ENCODE measurements at places on chromosomes 4 and X.

- no peak for DNase-seq
These were observed 1210.6 kb downstream of the C4orf33 start for GRCh38 chr4:130306566-130306965.

GRCh38 chr4:47373709-47374108, 89.8 kb downstream of the COMMD8 start:
- DNase-seq = no peak

- no peak for DNase-seq
These were observed 216.9 kb upstream of the S100G start for GRCh38 chrX:16433021-16433420.

GRCh38 chr4:98778206-98778605, 119.8 kb upstream of the TSPAN5 start:
- DNase-seq = no peak

DNA sequence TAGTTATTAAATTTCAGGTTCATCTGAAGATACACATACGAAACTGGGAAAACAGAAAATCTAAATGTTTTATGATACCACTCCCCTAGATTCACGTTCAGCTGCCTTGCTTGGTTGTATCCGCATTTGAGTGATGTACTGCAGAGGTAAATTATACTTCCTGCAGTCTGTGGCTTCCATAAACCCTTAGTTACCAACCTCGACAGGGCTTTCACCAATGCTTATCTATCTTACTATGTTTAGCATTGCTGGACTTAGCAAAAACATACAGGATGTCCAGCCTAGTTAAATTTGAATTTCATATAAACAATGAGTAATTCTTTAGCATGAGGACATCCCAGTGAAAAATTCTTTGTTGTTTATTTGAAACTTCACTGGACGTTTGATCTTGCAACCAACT, 108.8 kb downstream of the TMA16 start:
- DNase-seq = no peak

DNA sequence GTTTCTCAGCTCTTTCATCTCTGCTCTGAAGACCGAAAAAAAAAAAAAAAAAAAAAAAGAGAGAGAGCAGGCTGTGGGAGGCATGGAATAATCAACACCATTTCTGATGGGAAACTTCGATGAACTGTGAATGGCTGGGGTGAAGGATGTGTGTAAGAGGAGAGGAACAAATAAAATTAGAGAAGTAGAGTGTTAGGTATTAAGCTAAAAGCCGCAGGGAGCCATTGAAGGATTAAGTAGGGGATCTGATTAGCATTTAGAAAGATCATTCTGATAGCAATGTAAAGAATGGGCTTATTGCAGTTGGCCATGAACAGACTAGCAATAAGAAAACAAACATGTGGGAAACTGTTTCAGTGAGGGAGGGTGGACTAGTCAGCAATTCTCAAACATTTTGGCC, 33.6 kb upstream of the JADE1 start:
- DNase-seq = no peak

DNA sequence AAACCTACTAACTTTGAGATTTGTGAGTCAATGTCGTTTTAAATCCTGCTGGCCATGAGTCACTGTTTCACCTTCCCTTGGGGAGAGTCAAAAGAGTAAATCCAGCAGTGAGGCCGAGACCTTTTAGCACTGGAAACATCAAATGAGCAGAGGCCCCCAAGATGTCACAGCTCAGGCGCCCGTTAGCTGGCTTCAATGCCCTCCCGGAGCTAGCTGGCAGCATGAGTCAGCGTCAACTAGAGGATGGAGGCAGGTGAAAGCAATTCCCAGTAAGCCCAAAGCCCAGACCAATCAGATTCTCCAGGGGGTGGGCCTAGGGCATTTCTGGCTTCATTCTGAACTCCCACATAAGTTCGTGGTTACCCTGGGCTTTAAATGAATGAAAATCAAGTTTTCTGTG, 170.9 kb downstream of the CLCN4 start:
- no peak for DNase-seq

- DNase-seq = peak; percentile 89
These were observed at the start of gene UBE2D3 for GRCh38 chr4:102826890-102827673. UBE2D3 (minus strand) TSS chr4:102827551; CDS start chr4:102826508, 1,043 bp downstream.

GRCh38 chr4:181517491-181517890, 725.7 kb upstream of the TENM3 start:
- no peak for DNase-seq

DNA sequence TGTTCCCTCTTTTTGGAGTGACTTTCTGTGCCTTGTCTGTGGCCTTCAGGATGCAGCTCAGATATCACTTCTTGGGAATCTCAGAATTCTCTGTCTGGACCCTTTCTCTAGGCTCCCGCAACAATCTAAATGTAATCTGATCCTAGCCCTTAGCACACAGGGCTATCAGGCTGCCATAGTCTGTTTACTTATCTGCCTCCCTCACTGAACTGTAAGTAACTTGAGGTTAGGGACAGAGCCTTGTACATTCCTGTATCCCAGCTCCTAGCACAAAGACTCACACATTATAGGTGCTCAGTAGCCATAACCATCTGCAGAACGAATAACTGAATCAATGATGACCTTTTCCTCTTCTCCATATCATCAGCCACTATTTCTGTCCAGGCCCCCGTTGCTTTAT, 69.5 kb downstream of the RTL9 start:
- DNase-seq = no peak

DNA sequence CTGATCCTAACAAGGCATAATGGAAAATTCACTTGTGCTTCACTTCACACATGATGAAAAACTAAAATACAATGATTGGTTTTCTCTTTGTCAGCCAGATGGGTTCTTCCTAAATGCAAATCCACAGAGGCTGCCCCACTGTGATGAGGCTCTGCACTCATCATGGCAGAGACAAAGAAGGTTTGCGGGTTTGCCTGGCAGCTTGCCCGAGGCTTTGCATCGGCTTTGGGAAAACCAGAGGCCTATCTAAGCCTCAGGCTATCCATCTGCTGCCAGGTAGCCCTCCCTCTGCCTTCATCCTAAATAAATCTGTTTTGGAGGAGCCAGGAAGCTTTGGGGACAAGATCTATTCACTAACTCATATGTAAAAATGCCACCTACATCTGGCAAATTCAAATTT, 244.2 kb downstream of the PACRGL start:
- no peak for DNase-seq

DNA sequence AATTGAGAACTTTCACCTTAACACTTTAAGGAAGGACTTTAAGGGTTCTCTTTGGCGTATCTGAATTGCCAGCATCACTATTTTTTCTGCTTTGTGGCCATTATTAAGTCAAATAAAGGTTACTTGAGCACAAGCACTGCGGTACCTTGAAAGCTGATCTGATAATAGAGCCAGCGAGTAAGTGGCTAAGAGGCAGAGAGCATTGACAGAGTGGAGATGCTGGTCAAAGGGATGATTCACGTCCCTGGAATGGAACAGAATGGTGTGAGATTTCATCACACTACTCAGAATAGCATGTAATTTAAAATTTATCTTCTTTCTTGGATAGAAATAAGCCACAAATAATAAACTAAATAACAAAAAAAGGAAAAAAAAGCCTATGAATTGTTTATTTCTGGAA, 57.1 kb upstream of the NPFFR2 start:
- DNase-seq = no peak

DNA sequence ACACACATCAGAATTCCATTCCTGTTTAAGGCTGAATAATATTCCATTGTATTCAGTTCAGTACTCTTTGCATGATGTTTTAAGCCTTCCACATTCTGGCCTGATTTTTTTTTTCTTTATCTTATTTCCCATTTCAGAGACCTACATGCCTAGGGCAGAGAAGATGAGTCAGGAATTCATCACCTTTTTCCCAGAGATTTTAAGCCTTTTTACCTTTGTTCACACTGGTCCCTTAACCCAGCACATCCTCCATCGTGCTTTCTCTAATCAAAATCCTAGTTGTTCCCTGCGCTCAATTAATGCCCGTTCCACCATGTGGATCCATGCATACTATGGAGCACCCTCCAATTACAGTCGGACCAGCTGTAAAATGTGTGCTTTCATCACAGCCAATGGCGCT, 245.1 kb downstream of the DHX15 start:
- DNase-seq = no peak

DNA sequence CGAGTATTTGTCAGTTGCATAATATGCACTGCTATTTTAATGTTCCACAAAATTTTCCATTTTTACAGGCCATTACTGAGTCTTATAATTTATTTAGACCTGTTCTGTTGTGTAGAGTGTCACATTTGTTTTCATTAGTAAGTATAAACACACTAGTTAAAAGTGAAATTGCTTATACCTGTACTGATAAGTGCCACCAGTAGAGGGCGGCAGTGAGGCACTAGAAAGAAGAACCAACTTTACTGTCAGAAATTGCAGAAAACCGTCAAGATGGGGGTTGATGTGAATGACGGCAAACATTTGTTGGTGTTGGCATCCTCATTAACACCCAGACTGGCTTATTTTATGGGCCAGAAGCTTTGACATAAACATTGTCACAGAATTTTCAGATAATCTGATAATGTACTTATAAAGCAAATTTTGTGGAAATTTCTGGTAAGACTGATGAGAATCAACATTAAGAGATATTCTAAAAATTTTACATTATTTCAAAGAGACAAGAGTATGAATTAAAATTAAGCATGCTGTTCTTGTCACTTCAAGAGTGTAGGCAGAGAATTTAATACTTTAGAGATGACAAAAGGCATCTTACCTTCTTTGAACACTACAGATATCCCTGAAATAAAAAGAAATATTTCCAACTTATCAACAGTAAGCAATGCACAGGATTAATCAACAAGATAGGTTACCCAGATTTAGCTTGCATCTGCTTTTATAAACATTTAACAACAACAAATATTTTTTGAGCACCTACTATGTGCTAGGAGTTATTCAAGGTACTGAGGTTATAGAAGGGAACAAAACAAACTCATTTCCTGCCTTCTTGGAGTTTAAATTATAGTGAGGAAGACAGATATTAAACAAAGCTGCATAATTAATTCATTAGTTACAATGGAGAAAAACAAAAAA, 24.9 kb downstream of the ALPK1 start:
- peak; percentile 35 for DNase-seq

GRCh38 chrX:132742246-132742645, 216.2 kb downstream of the HS6ST2 start:
- no peak for DNase-seq

- DNase-seq = no peak
These were observed 43.1 kb downstream of the ATG4A start for GRCh38 chrX:108134724-108135123.

GRCh38 chrX:50161127-50161526, 39.7 kb downstream of the AKAP4 start:
- no peak for DNase-seq

DNA sequence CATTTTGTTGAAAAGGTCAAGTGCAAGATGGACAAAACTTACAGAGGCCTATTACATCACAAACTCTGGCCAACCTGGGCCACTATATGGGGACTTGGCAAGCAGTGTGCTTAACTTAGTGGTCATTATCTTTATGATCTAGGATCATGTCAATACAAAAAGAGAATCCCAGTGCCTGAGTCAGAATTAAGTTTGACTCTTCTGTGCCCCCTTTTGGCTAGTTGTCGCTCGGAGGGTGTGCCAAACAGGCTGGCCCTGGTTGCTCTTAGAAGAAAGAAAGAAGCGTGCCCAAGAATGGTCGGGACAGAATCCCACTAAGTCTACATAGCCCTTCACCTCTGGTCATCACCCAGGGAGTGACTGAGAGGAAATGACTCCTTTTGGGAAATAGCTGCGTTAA, 100.1 kb downstream of the EIF4E start:
- DNase-seq = no peak

- no peak for DNase-seq
These were observed 166.1 kb downstream of the AFAP1 start for GRCh38 chr4:7773401-7774180.

- no peak for DNase-seq
These were observed 28.1 kb upstream of the HPSE start for GRCh38 chr4:83362492-83363329.

- no peak for DNase-seq
These were observed 30.8 kb downstream of the GPC4 start for GRCh38 chrX:133384454-133384853.

DNA sequence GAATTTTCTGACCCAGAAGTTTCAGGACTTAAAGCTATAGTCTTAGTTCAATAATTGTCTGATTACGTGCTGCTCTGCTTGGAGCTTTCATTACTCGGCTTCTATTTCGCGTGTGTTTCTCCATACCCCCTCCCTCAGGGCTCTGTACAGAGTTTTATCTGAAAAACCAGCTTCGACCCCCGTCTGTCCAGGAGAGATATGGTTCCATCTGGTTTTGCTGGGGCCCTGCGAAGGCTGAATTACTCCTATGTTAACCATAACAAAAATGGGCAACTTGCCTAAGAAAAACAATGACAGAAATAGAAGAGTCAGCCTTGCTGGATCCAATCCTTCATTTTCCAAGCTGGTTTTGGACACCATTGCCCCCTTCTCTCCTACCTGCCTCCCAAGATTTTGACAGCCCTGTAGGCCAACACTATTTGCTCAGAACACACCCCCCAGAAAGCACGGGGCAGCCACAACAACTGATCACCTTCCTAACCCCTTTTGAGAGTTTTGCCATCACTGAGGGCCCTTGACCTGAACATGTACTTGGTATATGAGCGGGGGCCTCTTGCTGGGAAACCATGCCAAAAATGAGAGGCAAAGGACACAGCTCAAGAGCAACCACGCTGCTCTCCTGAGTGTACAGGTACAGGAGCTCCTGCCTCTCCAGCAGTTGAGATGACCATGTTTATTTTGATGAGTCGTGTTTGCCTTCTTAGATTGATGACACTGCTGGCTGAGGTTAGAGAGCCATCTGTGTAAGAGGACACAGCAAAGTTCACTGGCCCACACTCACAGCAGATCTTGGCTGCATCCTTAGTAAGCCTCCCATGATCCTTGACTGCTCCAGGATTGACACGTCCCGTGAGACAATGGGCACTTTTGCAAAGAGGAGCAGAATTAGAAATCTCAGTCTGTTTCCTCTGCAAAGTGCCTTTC, 36.2 kb upstream of the ATP6AP2 start:
- no peak for DNase-seq

DNA sequence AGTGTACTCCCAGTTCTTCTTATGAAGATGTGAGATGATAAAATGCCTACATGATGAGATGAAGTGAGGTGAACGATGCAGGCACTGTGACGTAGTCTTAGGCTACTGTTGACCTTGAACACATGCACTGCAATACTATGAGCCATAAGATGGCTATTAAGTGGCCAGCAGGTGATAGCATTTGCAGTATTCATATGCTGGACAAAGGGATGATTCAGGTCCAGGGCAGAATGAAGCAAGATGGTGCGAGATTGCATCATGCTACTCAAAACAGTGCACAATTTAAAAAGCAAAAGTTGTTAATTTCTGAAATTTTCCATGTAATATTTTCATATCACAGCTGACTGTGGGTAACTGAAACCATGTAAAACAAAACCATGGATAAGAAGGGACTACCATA, 781.4 kb downstream of the PCDH18 start:
- DNase-seq = no peak

- DNase-seq = no peak
These were observed 716 bp downstream of the FHIP1A start for GRCh38 chr4:151409470-151410313.

Measured in stimulated activated CD8-positive, alpha-beta memory T cell treated with anti-CD3 and anti-CD28 coated beads, Interleukin-4, amount 100 ng/mL, for 4 hours (primary cell).